ENCODE measurements at places on chromosomes 2 and 18.

- DNase-seq = no peak
These were observed 473.8 kb upstream of the SPHKAP start for GRCh38 chr2:228655331-228655730.

DNA sequence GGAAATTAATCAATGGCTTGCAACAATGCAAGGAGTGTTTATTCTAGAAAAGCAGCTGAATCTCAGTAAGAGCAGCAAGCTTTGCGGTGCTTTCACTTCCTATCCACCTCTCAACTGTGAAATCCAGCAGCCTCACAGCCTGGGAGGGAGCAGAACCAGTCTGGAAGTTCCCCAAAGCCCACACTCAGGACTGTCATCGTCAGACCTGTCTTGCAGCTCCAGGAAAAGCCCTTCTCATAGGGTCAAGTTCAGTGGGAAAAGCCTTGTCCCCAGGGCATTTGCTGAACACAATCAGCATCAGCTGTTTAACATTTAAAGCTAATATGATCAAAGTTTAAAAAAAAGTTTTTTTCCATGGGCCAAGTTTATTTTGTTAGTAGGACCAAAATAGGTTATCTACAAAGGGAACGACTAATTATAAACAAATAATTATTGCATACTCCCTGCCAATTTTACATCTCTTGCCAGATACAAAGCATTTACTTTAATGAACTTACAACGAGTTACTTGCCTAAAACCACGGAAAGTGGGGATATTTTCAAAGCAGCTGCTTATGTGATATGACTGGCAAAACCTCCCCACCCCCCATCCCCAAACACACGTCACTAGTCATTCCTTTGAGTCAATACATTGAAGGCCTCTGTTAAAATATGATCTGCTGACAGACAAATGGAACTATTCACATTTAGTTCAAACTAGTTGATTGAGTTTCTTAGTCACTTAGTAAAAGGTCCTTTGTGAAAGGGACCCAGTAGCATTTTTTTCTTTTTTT is 36.8 kb downstream of the PARD6G start:
- DNase-seq = no peak

DNA sequence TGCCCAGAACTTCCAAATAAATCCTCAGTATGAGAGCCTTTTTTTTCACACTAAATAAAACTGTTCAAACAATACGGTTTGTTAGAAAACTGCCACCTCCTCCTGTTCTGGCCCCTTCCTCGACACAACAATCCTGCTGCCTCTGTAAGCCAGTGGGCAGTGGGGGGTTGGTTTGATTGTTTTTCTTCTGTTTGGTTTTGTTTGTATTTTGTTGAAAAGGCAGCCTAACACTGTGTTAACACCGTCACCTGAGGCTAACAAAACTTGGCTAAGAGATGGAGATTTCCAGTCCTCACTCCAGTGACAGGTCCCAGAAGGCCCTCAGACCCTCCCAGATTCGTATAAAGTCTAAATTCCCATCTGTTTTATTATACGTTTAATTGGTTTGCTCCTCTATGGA is 402.1 kb downstream of the ZNF521 start:
- DNase-seq = no peak

- DNase-seq = no peak
These were observed 96.3 kb downstream of the TRIP12 start for GRCh38 chr2:229825476-229825875.

GRCh38 chr2:98539056-98539735 is 69.1 kb downstream of the COA5 start:
- DNase-seq = no peak

GRCh38 chr2:201807452-201807999 is 1.2 kb downstream of the CDK15 start:
- DNase-seq = peak; percentile 72

DNA sequence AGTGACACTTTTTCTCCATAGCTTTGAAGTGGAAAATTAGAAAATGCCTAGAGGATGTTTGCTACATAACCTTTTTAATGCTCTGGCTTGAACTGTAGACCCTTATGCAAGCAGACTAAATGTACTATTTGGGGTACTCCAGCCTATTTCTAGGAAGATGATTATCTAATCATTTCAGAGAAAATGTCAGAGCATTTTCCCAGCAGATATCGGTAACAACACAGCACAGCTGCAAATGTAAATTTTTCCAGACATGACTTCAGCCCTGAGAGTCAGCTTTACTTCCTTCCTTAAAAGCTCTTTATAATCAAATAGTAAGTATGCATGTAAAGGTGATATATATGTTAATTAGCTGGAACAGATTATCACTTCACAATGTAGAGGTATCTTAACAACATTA is 1647.1 kb downstream of the SUCLG1 start:
- DNase-seq = no peak

- DNase-seq = no peak
These were observed 13.2 kb downstream of the CYP26B1 start for GRCh38 chr2:72134408-72134996.

DNA sequence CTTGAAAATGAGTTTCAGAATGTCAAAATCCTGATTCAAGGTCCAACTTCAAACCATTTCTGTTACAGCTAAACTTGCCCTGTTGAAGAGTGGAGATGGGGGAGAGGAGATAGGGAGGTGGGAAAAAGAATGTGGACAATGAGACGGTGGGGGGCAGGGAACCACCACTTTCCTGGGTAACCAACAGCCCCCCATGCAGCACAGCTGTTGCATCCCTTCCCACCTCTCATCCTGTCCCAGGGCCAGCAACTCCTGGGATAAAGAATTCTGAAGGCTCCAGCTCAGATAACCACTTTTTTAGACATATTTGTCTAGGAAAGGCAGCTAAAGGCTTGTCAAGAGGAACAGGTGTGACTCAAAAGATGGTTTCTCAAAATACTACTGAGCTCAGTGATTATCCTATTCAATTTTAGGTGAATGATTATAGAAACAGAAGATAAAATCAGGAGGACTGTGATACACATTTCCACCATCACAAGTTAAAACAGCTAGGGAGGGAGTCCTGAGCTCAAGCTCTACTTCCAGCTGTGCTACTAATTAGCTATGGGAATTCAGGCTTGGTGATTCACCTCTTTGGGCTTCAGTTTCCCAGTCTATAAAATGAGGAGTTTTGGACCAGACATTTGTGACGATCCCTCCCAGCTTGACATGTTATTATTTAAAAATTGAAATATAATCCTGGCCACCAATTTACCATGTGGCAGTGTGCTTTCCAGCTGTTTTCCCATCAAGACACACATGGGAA is 36.3 kb downstream of the HDHD2 start:
- DNase-seq = peak; percentile 56

GRCh38 chr2:173232956-173233744 is 121.5 kb upstream of the CDCA7 start:
- no peak for DNase-seq

DNA sequence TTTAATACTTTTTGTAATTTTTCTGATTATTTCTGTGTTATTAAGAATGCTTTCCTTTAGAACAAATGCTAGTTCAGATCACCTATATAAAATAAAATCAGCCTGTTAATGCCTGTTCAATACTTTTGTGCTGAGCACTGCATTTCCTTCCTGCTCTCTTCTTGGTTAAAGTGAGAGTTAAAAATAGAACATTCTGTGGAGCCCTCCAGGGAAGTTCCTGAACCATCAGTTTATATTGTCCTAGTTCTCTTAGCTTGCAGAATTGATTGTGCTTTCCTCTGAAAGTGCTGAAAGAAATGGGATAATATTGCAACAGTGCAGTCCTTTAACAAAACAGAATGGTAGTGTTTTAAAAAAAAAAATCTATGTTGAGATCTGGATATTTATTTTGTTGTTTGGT is 74.6 kb upstream of the UBXN4 start:
- no peak for DNase-seq

DNA sequence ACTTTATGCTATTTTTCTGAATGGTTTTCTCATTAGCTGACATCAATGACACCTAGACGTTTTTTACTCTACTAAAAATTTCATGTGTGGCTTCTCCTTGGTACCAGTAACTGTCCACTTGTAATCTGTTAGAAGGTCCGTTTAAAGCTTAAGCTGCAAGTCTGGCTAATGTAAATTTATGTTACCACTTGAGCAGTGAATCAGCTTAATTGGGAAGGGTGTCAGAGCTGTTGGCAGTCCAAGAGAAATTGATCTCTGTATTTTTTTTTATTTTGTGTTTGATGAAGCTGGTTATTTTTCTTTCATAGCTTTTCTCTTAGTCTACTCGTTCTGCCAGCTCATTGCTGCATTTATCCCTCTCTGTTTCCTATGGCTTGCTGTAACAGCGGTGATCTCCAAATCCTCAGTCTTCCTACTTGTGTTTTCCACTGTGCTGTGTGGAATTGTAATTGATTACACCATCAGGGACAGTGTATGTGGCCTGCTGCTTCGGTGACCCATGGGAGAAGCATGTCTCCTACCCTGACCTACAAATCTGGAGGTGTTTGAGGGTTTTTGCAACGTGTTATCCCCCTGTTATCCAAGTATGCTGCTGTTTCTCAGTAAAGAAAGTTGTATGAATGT is 724.2 kb upstream of the REG3G start:
- no peak for DNase-seq

GRCh38 chr2:42063431-42064171 is 15.8 kb downstream of the PKDCC start:
- peak; percentile 73 for DNase-seq

DNA sequence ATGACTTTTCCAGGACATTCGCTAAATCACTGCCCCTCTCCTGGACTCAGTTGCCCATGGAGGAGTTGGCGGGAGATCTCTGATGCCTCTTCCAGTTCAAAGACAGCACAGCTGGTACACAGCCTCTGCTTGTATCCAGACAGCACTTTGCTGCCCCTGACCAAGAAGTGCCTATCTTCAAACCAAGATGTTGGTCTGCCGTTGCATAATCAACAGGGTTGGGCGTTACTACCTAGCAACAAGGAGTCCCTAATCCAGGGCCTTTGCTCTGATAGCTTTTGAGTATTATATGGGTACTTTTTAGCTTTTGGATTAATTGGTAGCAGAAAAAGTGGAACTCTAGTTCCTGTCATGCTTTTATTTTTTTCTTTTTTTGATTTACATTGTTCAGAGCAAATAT is 166.6 kb downstream of the FAM210A start:
- DNase-seq = no peak

GRCh38 chr18:5972298-5972697 is 77.0 kb upstream of the TMEM200C start:
- no peak for DNase-seq

DNA sequence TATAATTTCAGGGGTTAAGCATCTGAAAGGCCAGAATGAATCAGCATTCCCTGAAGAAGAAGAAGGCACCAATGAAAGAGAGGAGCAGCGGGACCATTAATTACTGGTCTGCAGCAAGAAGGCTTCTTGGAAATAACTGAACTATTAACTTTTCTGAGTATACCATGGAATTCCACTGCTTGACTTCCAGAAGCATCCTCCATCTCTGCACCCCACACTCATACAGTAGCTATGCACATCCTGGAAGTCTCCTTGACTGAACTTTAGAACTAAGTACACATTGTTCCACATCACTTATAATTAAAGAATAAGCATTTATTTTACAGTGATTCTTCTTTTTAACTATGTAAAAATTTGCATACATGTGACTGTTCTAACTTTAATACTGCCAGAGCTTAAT is 131.5 kb downstream of the PPP1R1C start:
- DNase-seq = no peak

DNA sequence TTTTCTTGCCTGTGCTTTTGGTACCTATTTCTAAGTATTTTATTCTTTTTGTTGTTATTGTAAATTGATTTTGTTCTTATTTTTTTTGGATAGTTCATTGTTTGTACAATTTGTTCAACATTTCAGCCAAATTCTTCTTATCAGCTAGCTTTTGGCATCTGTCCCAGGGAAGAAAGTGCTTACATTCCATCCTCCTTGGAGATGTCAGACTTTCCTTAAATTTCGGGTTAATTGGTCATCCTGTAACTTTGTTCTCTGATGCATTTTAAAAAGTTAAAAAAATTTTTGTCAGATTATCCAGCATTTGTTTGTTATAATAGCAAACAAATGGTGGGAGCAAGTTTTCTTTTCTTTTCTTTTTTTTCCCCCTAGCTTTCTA is 60.3 kb downstream of the PTH2R start:
- DNase-seq = no peak

- no peak for DNase-seq
These were observed 133.8 kb downstream of the MEIS1 start for GRCh38 chr2:66568650-66569300.

GRCh38 chr2:234971496-234971895 is 19.7 kb downstream of the SH3BP4 start:
- DNase-seq = no peak

- DNase-seq = no peak
These were observed 505.3 kb upstream of the SLC39A10 start for GRCh38 chr2:195151711-195152110.

DNA sequence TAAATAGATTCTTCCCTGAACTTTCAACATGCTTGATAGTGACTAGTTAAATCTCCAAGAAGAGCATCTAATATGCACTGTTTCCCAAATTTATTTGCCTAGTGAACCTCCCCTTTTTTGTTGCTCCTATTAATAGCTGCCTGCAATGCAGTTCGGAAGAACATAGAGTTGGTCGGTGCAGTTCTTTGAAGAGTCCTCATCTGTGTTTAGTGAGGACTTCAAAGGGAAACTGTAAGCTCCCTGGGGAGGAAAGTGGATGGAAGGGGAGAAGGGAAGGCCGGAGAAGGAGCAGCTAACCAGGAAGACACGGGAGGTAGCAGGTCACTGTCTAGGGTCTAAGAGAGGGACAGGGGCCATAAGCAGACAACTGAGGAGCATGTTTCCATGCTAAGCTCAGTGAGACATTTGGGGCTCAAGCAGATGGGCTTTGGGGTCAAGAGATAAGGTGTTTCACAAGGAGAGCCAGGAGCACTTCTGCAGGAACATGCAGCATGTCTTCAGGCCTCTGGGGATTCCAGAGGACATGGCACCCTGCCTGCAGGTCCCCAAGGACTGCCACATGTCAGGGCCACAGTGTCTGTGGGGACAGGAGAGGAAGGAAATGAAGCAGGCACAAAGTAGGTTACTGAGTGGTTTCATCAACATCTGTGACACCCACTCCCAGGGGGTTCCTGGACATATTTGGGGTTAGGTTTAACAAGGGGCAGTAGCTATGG is 48.7 kb upstream of the ANXA4 start:
- DNase-seq = no peak

DNA sequence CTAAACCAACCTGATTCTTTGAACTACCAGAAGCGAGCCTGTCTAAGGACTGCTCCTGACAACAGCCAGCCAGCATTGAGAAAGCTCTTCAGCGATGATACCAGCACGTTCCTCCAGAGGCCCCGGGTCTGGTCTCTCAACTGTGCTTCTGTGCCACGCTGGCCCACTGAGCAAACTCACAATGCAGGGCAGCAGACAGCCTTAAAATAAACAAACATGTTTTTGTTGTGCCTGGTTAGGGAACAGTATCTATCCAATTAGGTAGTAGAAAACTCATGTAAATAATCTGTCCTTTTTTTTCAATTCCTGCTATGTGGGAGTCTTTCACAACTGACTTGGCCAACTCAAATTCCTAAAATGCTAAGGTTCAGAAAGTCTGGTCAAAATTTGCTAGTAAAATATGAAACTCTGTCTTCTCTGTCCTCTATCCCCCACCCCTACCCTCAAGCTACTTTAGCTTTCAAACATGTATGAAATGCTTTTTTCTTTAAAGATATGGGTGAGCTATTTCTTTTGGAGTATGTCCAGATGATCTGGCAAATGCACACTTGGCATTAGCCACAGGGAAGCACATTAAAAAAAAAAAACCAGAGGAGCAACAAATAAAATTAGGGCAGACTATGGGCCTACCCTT is 21.4 kb upstream of the EML4 start:
- peak; percentile 77 for DNase-seq

- DNase-seq = no peak
These were observed 234.9 kb upstream of the CYRIA start for GRCh38 chr2:16900405-16901025.

Measured in GM03348 (cell line).